ENCODE measurements at places on chromosomes 1 and 21.

- no peak for DNase-seq
These were observed 467.1 kb downstream of the LMO4 start for GRCh38 chr1:87795615-87796337.

GRCh38 chr1:1290238-1290731, 10.0 kb downstream of the SCNN1D start:
- peak; percentile 80 for DNase-seq

DNA sequence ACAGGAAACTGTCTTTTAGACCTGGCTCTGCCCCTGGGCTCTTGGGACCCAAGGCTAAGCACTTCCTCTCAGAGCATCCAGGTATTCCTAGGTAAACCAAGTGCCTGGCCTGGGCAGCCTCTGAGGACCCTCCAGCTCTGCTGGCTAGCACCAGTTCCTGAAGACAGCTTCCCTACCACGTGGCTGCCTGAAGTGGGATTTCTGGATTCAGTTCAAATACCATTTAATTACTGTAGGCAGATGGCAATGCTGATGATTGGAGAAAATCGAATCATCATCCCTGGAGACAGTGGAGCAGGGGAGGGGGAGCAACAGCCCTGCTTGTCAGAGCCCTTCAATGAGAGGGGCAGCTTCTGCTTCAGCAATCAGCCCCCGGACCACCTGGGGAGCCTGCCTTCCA, 11.9 kb downstream of the KIF21B start:
- DNase-seq, result no peak

- no peak for DNase-seq
These were observed 49.3 kb upstream of the RABGAP1L start for GRCh38 chr1:174110053-174110452.

GRCh38 chr1:74160046-74160445, 37.9 kb downstream of the LRRIQ3 start:
- DNase-seq, result no peak

DNA sequence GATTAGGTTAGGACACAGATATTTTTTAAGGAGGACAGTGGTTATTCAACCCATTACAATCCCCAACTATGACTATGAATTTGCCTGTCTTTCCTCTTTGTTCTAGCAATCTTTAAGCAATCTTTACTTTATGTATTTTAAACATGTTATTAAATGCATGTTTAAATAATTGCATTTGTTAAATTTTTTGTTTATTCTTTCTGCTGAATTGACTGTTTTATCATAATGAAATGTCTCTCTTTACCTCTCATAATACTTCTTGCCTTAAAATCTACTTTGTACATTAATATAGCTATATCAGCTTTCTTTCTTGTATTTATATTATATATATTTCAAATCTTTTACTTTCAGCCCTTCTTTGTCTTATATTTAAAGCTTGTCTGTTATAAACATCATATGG, 46.1 kb downstream of the CR1L start:
- DNase-seq, result no peak

DNA sequence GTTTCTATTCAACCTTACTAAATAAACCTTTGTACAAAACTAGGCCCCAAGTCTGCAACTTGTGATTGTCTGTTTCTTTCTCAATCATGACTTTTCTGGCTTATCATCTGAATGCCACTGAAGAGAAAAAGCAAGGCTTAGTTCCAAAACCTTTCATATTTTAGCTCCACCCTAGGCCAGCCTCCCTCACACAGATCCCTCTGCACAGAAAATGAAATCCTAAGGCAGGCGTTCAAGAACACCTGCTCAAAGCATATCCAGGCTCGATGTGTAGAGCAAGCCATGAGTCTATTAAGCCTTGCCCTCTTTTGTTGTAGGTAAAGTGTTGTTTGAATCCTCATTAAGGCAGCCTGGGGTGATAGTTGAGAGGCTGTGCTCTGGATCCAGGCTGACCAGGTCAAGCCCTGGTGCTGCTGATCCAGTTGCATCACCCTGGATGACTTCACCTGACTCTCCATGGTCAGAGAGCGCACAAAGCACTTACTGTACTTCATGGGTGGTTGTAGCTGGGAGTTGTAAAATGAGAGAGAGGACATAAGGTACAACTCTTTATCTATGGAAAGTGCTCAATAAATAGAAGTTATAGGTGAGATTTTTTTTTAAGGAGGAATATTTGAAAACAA, 39.0 kb downstream of the FYB2 start:
- DNase-seq, result no peak

- DNase-seq, result no peak
These were observed 40.2 kb upstream of the IFFO2 start for GRCh38 chr1:18996548-18997177.

DNA sequence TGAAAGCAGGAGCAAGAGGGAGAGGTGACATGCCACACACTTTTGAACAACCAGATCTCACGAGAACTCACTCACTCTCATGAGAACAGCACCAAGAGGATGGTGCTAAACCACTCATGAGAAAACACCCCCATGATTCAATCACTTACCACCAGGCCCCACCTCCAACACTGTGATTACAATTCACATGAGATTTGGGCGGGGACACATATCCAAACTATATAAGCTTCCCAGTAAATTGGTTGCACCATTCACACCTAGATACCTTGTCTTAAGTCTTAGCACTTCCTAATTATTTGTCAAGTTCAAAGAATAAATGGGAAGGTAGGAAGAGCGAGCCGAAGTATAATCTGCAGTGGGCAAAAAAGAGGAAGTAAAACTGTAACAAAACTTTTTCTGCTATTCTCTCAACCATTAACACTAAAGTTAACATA, 34.3 kb downstream of the AMY1C start:
- DNase-seq, result no peak

- DNase-seq, result no peak
These were observed 99.7 kb upstream of the CD34 start for GRCh38 chr1:208010487-208011071.

DNA sequence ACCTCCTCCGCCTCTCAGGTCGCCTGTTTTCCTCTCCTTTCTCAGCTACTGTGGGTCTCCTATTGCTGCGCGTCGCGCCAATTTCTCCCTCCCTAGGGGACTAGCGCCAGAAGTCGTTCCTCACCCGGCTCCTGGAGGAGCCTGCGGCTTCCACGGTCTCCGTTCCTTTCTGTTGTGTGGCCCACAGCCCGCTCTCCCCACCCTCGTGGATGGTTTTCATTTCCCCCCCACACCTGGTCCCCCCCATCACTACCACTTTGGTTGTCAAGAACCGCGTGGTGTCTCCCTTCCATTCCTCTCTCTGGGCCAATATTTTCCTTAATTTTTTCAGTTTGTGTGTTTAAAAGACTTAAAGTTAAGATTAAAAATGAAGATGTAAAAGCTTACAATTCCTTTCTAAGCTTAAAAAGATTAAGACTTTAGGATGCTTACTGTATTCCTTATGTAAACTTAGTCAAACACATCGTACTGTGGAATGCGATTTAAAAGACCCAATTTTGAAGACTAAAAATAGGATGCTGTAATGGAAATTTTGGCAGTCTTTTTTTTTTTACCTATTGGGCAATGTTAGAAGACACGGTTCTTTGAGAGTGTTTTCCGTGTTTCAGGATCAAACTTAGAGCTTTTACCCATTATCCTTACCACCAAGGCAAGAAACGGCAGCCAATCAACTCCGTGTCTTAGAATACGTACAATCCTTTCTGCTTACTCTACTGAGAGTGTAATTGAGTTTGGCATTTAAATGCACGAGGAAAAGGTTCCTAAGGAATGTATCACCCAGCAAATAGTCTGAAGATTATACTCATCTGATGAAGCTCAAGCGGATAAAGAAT, 773 bp downstream of the CNST start:
- no peak for DNase-seq

DNA sequence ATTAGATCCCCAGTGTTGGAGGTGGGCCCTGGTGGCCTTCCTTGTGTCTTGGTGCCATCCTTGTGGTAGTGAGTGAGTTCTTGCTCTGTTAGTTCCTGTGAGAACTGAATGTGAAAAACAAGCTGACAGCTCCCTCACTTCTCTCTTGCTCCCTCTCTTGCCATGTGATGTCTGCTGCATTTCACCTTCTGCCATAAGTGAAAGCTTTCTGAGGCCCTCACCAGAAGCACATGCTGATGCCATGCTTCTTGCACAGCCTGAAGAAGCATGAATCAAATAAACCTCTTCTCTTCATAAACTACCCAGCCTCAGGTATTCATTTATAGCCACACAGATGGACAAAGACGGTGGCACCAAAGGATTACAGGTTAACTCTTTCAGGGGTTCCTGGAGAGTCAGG, 166.1 kb upstream of the ETV3 start:
- no peak for DNase-seq

DNA sequence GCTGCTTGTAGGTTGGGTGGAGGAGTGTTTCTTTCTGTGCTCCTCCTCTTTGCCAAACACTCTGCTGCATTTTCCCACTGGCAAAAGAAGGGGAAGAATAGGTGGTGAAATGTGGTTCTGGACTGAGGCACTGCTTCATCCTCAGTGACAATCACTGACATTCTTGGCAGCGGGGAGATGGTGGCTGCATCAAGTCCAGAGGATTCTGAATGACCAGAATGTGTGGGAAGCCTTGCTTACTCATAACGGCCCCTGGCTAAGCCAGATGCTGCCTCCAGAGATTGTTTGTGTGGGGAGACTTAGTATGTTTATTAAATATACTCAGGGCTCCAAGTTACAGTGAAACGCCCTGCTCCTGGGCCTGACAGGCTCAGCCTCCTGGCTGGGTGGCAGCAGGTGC, 160.3 kb downstream of the CACNA1E start:
- no peak for DNase-seq

DNA sequence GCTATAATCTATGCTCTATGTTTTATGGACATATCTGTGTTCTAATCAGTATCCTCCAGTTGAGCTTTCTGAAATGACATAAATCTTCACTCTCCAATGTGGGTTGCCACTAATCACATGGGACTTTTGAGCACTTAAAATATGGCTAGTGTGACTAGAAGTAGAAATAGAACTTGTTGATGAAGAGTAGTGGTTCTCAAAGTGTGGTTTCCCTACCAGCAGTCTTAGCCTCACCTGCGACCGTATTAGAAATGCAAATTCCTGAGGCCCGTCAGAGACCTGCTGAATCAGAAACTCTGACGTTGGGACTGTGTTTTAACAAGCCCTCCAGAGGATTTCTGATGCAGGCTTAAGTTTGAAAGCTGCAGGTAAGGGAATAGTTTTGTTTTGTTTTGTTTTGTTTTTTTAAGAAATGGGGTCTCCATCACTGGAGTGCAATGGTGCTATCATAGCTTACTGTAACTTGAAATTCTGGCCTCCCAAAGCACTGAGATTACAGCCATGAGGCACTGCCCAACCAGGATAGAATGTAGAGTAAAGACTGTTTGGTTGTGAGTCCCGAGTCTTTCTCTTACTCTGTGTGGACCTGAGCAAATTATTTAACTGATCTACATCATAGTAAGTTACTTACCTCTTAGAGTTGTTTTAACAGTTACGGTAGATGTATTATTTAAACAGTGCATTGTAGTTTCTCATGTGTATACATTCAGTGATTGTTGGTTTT, 21.7 kb downstream of the GLRX2 start:
- no peak for DNase-seq

DNA sequence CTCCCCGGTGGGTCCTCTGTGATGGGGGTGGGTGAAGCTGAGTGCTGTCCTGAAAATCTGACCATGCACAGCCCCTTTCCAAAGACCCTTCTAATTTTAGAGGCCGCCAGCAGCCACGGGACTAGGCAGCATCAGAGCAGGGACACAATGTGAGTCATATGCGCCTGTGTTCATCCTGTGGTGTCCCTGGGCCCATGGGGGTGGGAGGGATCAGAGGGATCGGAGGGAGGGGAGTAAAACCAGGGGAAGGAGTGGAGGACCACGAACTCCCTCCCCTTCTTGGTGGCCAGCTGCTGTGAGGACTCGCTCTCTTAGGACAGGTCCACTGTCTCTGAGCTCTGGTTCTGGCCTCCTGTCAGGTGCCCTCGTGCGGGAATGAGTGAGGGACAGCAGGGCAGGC, 61.5 kb downstream of the ADARB1 start:
- no peak for DNase-seq

GRCh38 chr1:41504114-41505035, 19.9 kb upstream of the EDN2 start:
- DNase-seq, result no peak

- DNase-seq, result no peak
These were observed 89.3 kb upstream of the AKT3 start for GRCh38 chr1:243939167-243939848.

DNA sequence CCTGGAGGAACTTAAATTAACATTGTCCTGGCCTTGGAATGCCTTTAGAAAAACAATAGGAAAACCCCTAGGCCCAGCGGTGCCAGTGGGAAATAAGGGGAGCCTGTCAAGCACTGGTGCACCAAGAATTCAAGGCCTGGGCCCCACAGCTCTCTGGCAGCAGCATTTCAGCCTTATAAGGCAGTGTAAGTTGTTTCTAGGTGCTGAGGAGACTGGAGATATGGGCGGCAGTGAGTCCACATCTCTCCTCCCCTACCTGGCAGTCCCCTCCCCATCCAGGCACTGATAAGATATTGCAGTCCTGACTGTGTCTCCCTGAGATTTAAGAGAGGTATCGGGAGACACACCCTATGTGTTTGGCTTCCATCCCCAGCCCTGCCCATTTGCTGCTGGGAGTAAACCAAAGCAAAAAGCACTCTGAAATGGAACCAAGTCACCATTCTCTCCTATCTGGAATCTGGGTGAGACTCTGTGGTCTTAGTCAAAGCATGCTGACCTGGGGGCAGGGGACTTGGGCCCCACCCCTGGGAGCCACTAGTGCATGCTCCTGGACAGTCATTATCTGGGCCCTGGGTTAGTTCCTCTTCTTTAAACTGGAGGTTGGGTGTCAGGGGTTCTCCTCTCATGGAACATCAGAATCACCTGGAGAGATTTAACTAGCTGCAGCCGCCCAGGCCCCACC, 30.5 kb downstream of the DEGS1 start:
- no peak for DNase-seq

- no peak for DNase-seq
These were observed 12.6 kb downstream of the SH2D2A start for GRCh38 chr1:156804026-156804425.

DNA sequence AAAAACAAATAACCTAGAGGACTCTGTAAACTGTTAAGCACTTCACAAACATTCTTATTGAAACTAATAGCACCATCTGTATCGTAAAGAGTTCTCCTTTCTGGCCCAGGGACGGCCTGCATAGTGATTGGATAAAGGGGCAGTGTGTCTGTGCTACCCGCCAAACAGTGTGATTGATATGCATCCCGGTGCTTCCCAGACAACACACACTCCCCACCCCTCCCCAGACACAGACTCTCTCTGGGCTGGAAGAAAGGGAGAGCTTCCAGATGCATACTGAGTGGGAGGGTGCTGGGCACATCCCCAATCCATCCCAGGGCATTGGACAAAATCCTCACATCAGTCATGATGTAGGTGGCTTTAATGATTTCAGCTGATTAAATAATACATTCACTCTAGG, 3.7 kb downstream of the HSD11B1 start:
- DNase-seq, result no peak

Data from activated CD4-positive, alpha-beta T cell treated with anti-CD3 and anti-CD28 coated beads for 48 hours (primary cell).